ENCODE measurements at places on chromosomes 11 and 22.
A peak's percentile ranks its signal among the peaks of the same experiment; 100 is the strongest.

GRCh38 chr11:17531636-17532113 lies 12.5 kb downstream of the USH1C start:
- DNase-seq: no peak

DNA sequence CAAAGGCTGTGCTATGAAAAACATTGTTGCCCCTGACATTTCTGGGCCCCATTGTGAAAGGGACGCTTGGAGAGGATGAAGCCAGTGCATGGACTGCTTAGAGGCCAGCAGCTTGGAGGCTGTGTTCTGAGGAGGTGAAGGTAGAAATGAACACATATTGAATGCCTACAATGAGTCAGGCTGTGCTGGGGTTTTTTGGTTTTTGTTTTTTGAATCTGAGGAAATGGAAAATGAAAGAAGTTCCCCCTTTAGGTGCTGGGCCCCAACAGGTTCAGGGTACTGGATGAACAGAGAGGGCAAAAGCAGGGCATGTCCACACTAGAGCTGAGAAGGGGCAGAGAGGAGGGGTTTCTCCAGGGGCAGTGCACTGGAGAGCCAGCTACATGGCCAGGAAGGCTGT lies 166.1 kb upstream of the API5 start:
- no peak for DNase-seq

DNA sequence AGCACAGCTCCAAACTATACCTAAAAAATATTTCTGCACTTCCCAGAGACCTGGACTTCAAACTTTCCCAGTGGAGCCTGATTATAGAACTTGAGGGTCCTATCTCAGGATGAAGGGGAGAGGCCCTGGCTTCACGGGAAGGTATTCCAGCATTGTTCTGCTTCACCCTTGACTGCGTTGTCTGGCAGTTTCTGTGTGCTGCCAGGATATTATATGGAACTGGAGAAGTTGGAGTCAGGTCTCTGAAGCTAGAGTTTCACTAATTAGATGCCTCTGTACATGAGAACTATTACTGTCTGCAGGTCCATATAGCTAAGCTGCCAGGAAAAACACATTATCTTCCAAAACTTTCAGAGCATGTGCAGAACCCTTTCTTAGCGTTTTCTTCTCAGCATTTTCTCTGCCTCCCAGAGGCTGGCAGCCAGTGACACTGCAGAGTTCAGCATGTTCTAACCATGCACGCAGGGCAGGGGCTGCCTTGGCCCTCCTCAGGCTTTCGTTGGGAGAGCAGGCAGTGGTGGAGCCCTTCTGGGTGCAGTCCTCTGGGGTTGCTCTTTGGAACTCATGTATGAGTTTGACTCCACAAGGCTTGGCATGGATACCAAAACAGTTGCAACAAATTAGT lies 99.3 kb downstream of the CWC15 start:
- DNase-seq: no peak

- DNase-seq: no peak
Measured at GRCh38 chr11:11454671-11455223, 101.7 kb upstream of the CSNK2A3 start.

DNA sequence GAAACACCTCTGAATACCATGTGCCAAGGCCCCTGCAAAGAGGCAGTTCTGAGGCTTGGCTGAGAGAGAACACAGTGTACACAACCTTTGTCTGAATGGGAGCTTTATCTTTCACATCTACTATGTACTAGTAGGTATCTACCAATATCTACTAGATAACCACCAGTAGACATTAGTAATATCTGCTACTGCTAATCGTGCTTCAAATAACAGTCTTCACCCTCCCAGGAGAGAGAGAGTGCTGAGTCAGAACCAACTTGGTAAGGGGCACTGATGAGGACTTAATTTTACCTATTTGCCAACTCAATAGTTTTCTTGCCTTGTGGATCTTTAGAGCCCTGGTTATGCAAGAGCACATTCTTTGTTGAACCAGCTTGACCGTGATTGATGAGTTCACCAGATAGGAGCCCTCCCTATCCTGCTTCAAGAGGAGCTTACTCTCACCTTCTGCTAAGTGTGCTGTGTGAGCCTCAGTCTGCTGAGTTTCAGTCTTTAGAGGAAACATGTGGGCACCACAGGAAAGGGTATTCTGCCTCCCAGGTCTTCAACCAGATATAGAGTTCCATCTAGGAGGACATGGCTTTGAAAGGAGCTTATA lies 967.5 kb downstream of the NTM start:
- no peak for DNase-seq

- DNase-seq: no peak
Measured at GRCh38 chr11:62777389-62777788, 6.2 kb downstream of the TAF6L start.

GRCh38 chr11:6196396-6196795 lies 2.6 kb upstream of the OR52W1 start:
- DNase-seq: peak; percentile 27

DNA sequence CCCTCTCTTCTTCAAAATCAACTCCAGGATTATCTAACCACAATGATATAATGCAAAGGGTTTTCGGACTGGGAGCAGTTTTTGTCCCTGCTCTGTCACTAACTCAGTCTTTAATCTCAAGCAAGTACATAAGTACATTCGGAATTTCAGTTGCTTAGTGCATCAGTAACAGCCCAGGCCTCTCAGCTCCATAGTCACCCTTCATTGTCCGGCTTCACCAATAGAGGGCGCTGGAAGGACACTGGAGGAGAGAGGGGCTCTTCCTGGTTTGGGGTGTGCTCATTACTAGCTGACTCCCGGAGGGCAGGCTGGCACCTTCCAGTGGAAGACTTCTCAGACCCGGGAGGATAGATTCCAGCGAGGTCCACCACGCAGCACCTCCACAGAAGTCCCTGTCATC lies 90.4 kb upstream of the PDGFD start:
- DNase-seq: no peak

GRCh38 chr22:42994917-42995562 lies 19.9 kb downstream of the PACSIN2 start:
- DNase-seq: no peak

- DNase-seq: no peak
Measured at GRCh38 chr22:25109878-25110595, 89.6 kb upstream of the CRYBB3 start.

DNA sequence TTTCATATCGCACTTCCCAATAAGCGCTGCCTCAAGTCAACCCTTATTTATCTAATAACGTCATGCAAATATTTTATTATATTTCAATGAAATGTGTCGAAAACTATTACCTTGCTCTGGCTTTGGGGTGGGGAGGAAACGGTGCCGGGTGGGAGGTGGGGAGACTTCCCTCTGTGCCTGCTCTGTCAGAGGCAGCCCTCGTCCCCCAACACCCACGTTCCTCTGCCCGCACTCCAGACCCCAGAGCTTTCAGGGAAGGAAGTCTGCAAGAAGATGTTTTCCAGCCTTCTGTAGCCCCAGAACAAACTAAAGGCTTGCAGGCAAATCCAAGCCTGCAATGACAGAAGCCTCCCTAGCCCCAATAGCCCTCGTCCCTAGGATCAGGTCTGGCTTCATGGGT lies 235.7 kb downstream of the BUD13 start:
- no peak for DNase-seq

DNA sequence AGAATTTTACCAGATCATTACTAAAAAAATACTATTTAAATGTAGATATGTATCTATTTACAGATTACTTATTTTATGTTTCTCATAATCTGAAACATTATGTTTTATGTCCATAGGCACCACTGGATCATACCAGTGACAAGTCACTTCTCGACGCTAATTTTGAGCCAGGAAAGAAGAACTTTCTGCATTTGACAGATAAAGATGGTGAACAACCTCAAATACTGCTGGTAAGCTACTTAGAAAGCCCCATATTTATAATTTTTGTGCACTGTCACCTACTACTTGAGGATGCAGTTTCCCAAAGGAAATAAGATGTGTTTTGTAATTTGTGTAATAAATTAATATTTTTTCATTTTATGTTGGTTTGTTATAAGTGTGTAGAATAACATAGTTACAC lies 42.6 kb downstream of the USP47 start:
- no peak for DNase-seq

GRCh38 chr11:44729713-44730112 lies 3.0 kb downstream of the TSPAN18 start:
- DNase-seq: no peak

- no peak for DNase-seq
Measured at GRCh38 chr11:2748814-2749554, 49.2 kb upstream of the KCNQ1OT1 start.

GRCh38 chr11:79021601-79022000 lies 419.2 kb downstream of the TENM4 start:
- no peak for DNase-seq

DNA sequence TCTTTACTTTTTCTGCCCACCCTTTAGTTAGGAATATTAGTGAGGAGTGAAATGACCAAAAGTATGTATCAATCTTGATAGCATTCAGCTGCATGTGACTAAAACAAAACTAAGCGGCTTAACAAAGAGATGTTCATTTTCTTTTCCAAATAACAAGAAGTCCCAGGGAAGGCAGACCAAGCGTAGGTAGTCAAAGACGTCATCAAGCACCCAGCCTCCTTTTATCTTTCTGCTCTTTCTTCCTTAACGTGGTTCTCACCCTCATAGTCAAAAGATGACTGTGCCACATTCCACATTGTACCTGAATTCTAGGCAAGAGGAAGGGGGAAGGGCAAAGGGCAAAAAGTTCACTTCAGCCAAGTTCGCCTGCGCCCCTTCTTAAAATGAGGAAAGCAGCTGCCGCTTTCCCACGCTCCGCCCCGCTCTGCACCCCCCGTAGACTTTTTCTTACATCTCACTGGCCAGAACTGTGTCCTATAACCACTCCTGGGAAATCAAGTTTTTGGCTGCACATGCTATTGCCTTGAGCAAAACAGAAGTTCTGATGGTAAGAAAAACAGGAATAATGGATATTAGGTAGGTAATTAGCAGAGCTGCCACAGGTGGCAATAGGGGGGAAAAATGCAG lies 14.6 kb upstream of the PGM2L1 start:
- DNase-seq: no peak

- no peak for DNase-seq
Measured at GRCh38 chr22:17257121-17258001, 38.1 kb upstream of the ADA2 start.

GRCh38 chr11:46553814-46554212 lies 40.0 kb downstream of the AMBRA1 start:
- DNase-seq: no peak

DNA sequence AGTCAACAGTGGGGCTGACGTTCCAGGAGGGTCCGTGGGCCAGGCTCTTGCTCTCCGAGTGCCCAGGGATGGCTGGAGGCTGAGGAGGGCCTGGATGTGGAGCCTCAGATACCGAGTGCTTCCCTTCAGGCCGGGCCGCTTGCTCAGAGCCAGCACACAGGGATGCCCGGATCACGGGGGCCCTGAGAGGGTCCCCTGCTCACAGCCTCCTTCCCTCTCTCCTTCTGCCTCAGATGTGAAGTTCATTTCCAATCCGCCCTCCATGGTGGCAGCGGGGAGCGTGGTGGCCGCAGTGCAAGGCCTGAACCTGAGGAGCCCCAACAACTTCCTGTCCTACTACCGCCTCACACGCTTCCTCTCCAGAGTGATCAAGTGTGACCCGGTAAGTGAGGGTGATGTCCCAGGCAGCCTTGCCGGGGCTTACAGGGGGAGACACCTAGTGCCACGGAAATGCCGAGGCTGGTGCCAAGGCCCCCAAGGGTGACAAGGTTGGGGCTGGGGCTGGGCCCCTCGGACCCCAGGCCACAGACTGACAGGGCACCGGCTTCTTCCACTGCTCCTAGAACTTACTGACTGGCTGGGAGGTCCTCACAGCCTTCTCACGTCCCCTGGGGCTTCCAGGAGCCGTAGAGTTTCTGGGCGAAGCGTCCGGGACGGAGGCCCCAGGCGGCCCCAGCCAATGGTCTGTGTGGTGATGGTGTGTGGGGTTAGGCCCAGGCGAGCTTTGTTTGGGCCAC lies 7.0 kb downstream of the CCND1 start:
- DNase-seq: no peak

DNA sequence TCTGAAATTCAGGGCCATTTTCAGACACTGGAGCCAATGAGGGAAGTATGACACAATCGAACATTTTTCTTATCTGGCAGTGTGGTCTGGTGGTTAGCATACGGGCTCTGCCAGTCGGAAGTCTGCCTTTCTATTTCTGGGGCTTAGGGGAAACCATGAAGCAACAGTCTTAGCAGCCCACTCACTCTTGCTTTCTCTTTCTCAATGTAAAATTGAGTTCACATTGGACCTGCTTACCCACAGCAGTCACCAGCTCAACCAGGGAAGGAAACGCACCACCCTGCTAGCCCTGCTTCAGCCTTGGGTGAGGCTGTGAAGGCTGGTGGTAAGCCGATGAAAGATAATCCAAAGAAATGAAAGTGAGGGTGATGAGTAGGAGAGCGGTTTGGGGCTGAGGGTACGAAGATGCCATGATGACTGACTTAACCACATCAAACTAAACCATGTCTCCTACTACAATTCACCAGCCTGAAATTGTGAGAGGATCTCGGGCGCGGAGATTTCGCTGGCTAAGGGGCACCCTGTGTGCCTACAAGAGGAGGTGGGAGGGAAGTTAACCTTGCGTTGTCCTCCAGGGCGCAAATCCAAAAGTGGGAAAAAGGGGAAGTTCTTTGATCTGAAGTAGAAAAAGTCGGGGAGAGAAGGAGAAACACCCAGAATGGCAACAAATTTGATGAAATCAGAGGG lies 2.0 kb upstream of the LMO2 start:
- peak; percentile 60 for DNase-seq

- DNase-seq: no peak
Measured at GRCh38 chr11:61771195-61771894, 18.9 kb downstream of the MYRF start.

GRCh38 chr11:2129308-2129698 lies 9.9 kb downstream of the IGF2 start:
- no peak for DNase-seq

GRCh38 chr22:36384766-36385481 lies 2.8 kb downstream of the MYH9 start:
- peak; percentile 66 for DNase-seq

DNA sequence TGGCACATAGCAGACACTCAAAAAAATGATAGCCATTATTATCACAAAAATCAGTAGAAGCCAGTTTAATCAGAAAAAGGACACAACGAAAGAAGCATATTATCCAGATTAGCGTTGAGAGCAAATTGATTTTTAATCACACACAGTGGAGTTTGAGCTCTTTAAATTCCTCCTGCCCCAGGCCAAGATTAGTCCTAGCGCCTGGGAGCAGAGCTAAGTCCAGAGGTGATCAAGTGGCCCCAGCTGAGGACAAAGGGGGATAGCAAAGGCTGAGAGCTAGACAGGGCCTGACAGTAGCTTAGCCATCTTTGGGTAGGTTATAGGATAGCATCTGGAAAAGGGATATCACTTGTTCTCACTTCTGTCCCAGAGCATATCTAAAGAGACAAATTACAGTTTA lies 133.6 kb downstream of the NXPE2 start:
- no peak for DNase-seq

DNA sequence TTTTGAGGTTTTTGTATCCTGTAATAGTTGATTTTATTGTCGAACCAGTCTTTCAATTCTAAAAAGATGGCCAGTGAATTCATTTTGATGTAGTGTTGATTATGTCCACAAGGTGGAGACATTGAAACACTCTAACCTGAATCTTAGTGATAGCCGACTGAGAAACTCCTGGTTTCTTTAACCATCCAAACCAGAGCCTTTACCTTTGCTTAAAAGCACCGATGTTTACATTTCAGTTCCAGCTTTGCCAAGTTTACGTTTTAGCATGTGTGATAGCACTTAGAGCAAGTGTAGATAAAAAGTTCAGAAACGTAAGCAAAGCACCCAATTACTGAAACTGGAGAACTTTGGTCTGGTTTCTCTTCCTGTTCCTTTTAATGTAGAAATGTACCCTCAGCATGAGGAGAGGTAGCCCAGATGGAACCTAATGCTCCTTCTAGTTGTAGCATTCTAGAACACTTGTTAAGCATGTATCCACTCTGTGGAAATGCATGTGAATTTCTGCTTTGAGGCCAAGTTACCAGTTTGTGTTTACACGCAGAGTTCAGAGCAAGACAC lies 208.6 kb downstream of the DBX1 start:
- peak; percentile 56 for DNase-seq

GRCh38 chr11:11173316-11174025 lies 179.6 kb downstream of the CSNK2A3 start:
- DNase-seq: no peak
